ENCODE measurements at places on chromosomes 1 and 21.

- no peak for DNase-seq
These were observed 53.4 kb upstream of the EDN2 start for GRCh38 chr1:41537788-41538351.

GRCh38 chr1:222263791-222264190 is 284.1 kb downstream of the HHIPL2 start:
- no peak for DNase-seq

GRCh38 chr1:111805251-111805650 is 49.5 kb downstream of the DDX20 start:
- DNase-seq: no peak

- no peak for DNase-seq
These were observed 14.7 kb upstream of the DISC1 start for GRCh38 chr1:231611851-231612250.

GRCh38 chr1:37399830-37400464 is 74.4 kb upstream of the ZC3H12A start:
- DNase-seq: no peak

- no peak for DNase-seq
These were observed 26.7 kb downstream of the SUCO start for GRCh38 chr1:172559572-172560210.

GRCh38 chr21:32424674-32425073 is 12.2 kb downstream of the EVA1C start:
- DNase-seq: no peak

DNA sequence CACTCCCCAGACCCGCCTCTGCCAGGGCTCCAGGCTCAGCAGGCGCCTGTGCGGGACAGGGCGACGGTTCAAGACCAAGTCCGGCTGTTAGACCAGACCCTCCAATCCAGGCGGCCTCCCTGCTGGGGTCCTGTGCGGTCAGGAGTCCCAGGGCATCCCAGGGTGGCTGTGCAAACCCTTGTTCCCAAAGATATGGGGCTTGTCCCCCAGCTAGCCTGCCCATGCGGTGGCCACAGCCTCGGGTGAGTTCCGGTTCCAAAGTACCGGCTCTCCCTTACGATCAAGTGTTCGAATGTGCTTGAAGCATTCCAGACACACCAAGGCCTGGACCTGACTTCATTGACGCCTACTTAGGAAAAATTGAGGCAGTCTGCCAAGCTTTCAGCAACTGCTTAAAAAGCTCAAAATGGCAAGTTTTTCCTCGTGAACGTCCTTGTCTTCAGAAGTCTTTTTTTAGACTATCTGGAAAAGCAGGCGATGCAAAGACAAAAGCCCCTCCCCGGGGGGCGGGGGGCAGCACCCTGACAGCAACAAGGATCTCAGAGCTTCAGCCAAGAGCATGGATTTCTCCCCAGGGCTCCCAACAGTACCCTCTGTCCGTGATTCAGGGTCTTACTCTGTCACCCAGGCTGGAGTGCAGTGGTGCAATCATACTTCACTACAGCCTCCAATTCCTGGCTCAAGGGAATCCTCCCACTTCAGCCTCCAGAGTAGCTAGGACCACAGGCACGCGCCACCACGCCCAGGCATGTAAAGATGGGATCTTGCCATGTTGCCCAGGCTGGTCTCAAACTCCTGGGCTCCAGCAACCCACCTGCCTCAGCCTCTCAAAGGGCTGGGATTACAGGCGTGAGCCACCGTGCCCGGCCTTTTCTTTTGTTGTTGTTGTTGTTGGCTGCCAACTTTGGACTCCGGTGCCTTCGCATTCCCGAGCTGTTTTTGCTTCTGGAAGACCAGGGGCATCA is 2.3 kb downstream of the FAAP20 start:
- no peak for DNase-seq

DNA sequence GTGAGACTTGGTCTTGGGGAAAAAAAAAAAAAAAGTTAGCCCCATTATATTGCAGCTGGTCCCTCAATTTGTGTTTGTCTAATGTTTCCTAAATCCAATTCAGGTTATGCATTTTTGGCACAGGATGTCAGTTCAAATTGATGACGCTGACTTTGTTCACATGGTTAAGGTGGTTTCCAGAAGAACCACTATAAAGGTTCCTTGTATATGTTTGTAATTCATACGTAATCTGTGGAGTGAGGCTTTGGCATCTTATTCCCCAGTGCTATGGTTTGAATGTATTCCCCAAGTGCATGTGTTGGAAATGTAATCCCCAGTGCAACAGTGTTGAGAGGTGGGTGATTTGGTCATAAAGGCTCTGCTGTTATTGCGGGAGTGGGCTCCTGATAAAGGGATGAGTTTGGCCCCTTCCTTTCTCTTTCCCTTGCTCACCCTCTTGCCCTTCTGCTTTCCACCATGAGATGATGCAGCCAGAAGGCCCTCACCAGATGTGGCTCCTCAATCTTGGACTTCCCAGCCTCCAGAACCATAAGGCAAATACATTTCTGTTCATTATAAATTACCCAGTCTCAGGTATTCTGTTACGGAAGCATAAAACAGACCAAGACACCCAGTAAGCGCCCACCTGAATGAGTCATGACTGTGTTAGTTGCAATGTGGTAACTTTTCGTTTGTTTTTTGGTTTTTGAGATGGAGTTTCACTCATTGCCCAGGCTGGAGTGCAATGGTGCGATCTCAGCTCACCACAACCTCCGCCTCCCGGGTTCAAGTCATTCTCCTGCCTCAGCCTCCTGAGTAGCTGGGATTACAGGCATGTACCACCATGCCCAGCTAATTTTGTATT is 19.5 kb upstream of the HLCS start:
- no peak for DNase-seq

- no peak for DNase-seq
These were observed 470.5 kb downstream of the LTN1 start for GRCh38 chr21:28522014-28522799.

DNA sequence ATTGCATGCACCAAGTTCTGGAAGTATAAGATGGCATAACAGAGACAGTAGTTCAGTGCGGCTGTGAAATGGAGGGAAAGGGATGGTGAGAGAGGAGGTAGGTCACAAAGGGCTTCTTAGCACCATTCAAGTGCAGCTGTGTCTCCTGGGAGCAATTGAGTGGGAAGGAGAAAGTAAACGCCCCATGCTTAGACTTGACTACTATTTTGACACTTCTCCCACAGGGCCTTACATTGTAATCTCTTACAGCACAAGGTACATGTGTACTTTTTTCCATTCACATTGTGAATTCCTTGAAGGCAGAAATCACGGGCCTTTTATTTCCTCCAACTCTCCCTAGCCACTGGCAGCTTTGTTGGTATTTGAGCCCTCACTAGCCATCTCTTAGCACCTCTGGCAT is 239.6 kb upstream of the FOXD3 start:
- no peak for DNase-seq

DNA sequence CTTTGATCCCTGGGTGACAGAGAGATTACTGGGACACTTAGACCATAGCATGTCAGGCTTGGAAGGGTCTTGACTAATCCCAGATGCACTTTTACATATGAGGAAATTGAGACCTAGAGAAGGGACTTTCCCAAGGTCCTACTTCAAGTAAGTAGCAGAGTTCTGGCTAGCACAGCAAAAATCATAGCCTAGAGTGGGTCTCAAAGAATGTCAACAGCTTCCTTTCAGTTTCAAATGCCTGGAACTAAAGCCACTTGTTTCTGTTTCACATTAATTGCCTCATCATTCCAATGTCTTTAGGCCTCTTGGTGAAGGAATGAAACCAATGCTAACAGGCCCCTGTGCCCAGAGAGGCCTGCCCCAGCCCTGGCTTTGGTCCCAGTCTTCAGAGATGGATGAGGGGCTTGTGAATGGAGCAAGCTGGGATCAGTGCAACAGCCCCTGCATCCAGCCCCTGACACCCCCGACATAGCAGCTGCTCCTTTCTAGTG is 26.6 kb downstream of the ATF3 start:
- DNase-seq: no peak

GRCh38 chr1:63835128-63835527 is 61.3 kb downstream of the ROR1 start:
- DNase-seq: no peak

DNA sequence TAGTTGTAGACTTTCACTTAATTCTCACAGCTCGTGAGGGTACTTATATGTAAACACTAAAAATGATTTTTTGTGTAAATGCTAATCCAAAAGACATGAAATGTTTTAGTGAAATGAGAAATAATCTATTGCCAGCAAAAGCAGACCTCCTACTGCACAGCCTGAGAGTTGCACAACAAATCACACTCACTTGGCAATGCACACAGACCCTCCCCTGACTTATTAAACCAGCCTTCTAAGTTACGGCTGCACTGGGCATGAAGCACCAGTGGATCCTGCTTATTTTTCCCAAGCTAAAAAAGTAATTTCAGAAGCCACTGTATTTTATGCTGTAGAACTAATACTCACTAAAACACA is 10.3 kb downstream of the ERRFI1 start:
- no peak for DNase-seq

GRCh38 chr1:152186556-152187285 is 27.7 kb upstream of the RPTN start:
- DNase-seq: no peak

DNA sequence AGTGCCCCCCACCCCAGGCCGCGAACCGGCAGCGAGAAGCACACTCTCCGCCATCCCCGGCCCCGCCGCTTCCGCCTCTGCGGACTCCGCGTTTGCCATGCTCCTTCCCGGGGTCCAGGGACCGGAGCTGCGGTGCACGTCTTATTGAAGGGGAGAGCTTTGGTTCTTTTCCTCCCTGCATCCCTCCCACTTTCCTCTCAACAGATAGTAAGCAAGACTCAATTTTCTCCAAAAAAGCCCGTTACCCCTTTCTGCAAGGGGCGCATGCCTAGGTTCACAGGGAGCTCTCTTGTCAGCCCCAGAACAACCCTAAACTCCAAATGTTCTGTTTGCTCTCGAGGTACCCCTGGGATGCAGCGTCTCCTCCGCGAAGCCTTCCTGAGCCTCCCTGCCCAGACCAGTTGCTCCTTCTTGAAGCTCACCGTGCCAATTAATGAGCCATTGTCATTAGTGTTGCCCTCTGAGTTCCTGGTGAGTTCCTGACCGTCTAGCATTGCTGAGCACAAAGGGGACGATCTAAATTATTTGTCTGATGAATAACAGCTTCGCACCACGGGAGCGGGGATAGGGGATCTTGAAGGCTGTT is 8.1 kb downstream of the FOXD3 start:
- DNase-seq: no peak

DNA sequence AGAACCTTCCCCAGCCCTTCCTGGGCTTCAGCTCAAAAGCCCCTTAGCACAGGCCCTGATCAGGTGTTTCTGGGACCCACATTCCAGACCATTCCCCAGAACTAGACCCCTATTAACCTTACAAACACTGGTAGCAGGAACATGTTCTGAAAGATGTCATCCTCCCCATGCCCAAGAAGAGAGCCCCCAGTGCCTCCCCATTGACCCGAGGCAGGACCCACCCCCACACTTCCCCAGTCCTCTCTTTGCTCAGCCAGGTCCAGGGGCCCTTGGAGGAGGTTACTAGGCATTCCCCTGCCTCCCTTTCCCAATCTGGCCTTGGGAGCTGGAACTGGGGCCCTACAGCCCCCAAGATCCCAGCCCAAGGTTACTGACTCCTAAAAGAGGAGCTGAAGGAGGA is 38.9 kb upstream of the HMGB4 start:
- no peak for DNase-seq

DNA sequence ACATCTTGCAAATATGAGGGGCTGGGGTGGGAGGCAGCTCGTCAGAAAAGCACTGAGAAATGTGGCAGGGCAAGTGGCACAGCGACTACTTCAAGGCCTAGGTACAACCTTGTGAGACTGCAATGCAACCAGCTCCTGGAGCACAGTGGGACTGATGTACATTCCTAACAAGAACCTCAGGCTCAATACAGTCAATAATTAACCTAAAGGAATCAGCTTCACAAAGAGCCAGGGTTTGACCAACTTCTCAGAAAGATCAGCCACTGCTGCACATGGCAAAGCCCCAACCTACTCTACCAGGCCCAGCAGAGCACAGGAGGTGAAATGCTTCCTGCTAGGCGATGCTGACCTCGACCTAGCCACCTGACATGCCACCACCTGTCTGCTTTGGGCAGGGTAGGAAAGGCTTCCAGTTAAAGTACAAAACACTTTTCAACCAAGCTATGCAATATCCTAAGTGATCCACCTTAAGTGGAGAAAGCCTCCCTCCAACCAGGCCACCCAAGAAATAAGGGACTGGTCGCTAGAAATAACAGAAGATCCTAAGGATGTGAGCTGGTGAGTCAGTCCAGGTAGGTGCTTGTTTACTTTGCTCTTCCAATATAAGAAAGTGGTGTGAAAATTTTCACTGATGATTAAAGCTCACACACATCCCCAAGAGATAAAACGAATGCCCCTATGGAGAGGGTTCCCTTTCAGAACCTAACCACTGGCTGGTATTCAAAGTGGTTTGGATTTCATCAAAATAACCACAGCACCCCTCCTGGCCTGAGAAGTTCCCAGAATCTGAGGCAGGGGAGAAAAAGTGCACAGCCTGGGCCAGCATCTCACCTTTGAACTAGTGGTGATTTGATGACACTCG is 2.1 kb downstream of the RIPK4 start:
- DNase-seq: no peak

GRCh38 chr1:3268281-3268680 is 186.2 kb upstream of the ARHGEF16 start:
- no peak for DNase-seq

DNA sequence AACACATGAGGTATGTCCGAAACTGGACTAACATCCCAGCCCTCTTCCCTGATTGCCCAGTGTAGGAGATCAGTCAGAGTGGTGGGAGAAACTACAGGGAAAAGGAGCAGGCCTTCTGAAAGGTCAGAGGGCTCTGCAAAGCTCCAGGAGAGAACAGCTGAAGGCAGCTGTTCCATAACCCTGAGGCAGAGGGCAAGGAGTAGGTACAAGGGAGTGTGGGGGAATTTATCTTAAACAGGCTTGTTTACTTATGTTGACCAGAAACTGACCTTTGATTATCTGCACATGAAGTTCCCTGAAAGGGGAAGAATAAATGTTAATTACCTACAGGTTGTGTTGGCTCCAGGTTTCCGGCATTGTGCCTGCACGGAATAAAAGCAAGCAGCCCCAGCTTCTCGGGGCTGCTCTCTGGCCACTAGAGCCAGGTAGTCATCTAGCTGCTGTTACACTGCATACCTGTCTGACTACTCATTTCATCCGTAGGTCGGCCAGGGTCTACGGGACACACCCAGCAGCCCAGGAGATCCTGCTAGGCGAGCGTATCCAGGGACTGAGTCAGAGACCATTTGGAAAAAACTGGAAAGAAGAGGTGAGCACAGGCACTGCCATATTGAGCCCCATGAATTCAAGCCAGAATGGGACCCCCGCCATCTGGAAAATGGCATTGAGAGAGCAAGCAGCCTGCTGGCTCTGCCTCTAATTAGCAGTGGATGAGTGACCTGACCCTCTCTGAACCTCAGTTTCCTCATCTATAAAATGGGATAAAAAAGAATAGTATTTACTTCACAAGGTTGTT is 14.9 kb upstream of the PAQR7 start:
- no peak for DNase-seq

DNA sequence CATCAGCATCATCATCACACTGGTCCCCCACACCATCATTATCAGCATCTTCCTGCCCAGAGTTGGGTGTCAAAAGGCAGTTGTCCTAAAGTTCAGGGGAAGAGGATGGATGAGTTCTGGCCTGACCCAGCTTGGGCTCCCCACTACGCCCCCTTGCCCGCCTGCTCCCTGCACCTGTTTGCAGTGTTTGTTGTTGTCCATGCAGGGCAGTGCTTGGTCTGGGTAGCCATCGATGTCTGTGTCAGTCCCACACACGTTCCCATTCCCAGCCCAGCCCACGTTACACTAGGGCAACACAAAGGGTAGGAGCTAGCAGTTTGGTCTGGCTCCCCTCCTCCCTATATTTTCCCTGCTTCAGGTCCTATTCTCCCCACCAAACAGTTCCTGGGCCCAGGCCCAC is 6.8 kb downstream of the THBS3 start:
- DNase-seq: no peak

GRCh38 chr1:109626682-109627408 is 7.2 kb downstream of the AMPD2 start:
- DNase-seq: no peak
